Frontal cortex (tissue), 4 donors: ENCODE measurements at places on chromosomes 12 and 14. TPM values are rescaled to one million over a fixed set of nuclear protein-coding genes. Genes with fewer than 3 reads are reported as not detected.

Gene ATXN3
- total RNA-seq, result 28.1 TPM

- DNase-seq, result no peak
Observed at GRCh38 chr12:23493672-23494071, 455.8 kb downstream of the SOX5 start.

GRCh38 chr14:102883089-102883541 is 39.3 kb upstream of the AMN start:
- no peak for DNase-seq

Gene GZMB
- not detected for total RNA-seq

GRCh38 chr12:107662484-107662883 is 23.1 kb upstream of the PWP1 start:
- DNase-seq, result no peak

DNA sequence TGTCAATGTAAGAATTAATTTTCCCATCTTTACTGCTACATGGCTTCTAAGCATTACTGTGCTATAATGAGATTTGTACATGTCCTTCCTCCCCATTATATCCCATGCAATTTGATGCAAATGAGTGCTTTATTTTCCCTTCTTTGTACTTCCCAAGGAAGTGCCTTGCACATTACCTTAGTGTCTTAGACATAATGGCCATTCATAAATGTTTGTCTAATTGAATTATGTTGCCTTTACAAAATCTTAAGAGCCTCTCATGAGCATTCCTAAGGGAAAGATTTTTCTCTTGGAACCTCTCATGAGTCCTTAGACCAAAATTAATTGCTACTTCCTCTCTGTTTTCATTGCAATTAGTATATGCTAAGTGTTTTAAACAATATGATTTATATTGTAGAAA is 741.7 kb downstream of the RERGL start:
- DNase-seq, result no peak

DNA sequence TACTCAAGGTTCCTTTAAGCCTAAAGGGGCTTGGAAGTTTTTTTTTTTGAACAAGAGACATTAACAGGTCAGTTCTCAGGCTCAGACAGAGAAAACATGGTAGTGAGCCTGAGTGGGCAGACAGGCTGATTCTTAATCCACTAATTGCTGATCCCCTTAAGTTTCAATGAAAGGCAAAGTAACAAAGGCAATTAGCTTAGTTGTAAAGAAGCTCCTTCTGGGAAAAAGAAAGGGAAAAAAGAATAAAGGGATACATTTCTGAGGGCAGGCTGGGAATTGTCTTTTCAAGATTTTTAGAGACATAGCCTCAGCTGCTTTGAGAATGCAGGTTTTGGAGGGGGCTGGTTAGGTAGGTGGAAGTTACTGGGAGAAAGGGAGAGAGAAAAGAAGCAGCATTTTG is 133.8 kb downstream of the CFAP54 start:
- no peak for DNase-seq

DNA sequence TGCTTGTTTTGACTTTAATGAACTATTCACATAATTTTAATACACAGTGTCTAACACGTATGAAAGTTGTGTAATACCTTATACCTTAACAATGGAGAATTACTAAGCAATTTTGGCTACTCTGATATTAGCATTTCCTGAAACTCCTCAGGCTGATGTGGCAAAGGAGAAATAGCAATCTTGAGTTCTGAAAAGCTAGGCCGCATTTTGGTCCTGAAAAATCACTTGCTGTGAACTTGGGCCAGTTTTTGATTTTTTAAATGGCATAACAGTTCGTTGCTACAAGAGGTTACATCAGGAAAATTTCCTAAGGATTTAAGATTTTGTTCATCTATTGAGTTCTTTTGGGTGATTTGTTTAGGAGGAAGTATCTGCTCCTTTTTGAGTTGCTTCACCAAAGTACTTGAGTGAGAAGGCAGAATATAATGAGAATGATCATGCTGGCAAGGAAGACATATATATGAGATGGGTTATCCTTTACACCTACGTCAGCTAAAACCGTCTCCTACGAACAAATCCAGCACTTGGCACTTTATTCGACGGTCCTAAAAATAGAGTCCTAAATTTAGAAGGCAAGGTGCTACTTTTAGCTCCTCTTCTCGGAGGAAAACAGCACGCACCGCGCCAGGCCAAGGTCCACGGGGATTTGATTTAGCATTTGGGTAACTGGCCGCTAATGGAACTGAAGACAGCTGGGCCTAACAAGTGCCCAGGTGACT is 32.2 kb downstream of the MIA2 start:
- DNase-seq, result no peak

GRCh38 chr12:120169946-120170345 is 24.6 kb downstream of the GCN1 start:
- no peak for DNase-seq

Gene CRACR2A
- total RNA-seq, result 0.82 TPM

- peak; percentile 42 for DNase-seq
Observed at GRCh38 chr14:93431036-93431670, 414 bp downstream of the UNC79 start.

GRCh38 chr12:102052192-102053061 is 9.4 kb downstream of the WASHC3 start:
- no peak for DNase-seq

Gene SOCS2
- 65.2 TPM for total RNA-seq
